ENCODE measurements at places on chromosomes 4 and X.

DNA sequence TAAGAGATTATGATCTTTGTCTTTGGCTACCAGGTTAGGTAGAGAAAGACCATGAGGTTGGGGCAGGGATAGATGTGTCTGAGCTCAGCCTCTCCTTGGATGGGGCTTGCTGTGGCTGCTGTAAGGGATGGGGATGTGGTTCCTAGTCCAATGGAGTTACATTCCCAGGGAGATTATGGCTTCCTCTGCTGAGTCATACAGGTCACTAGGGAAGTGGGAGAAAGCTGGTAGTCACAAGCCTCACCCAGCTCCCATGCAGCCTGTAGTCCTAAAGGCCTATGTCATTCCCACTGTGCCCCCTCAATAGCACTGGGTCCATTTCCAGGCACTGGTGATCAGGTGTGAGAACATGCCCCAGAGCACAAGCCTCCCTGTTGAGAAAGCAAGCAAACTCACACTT lies 70.6 kb upstream of the CENPE start:
- no peaks in the 10 kb centered on the region for H3K4me1 ChIP-seq
- no peaks in the 10 kb centered on the region for H3K27me3 ChIP-seq
- H3K27ac ChIP-seq, result no peak overlapping the region
- DNase-seq, result no peak
- no peak overlapping the region for H3K4me3 ChIP-seq

DNA sequence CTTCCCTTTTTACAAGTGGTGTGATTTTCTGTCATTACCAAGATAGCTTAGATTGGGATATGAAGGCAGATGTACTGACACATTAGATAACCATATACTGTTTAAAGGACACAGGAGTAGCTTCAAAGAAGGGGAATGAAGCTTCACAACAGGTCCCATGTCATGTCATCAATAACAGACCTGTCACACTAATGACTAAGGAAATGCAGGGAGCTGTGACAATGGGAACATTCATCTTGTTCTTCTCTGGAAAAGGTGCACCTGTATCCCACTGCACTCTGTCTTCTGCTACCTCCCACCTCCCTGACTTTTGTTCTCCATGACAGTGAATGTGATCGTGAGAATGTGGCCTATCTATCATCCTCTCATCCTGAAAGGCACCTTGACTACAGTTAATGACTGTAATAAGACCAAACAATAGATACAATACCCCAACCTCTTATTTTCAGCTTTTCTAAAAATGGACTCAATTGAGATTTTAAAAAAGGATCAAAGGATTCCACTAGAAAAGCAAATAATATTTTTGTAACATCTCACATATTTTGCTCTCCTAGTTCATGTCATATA lies 472.5 kb downstream of the STPG2 start:
- H3K4me1 ChIP-seq, result no peaks in the 10 kb centered on the region
- no peaks in the 10 kb centered on the region for H3K27me3 ChIP-seq
- no peak for DNase-seq
- H3K36me3 ChIP-seq, result no peaks in the 10 kb centered on the region

DNA sequence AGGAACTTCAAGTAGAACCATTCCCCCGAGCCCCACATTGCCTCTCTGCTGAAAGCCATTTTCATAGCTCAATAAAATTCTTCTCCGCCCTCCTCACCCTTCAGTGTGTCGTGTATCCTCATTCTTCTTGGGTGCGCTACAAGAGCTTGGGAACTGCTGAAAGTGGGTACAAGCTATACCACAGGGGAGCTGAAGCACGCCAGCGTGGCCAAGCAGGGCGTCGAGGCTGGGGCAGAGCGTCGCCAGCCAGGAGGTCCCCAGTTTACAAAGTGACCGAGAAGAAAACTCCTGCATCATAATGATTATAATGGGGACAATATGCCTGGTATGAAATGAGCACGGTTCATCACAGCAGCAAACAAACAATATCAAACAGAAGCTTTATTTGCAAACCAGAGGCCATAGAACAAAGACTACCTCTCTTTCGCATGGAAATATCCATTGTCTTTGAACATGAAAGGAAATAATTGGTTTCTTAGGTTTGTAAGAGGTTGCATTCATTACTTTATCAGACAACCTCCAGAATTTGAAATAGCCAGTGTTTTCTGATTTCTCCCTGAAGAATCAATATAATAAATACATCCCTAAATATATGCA lies 34.3 kb downstream of the RELL1 start:
- no peak overlapping the region for H3K4me3 ChIP-seq
- no peak overlapping the region for H3K27ac ChIP-seq
- no peak for DNase-seq
- H3K27me3 ChIP-seq, result no peaks in the 10 kb centered on the region
- H3K4me1 ChIP-seq, result no peaks in the 10 kb centered on the region

GRCh38 chr4:171448919-171449481 lies 364.2 kb upstream of the GALNTL6 start:
- H3K27me3 ChIP-seq, result no peaks in the 10 kb centered on the region
- H3K36me3 ChIP-seq, result no peaks in the 10 kb centered on the region
- no peak for DNase-seq
- H3K27ac ChIP-seq, result no peak overlapping the region
- no peak overlapping the region for H3K4me3 ChIP-seq

- no peak overlapping the region for H3K4me3 ChIP-seq
- H3K27ac ChIP-seq, result no peak overlapping the region
- H3K27me3 ChIP-seq, result no peaks in the 10 kb centered on the region
- no peaks in the 10 kb centered on the region for H3K4me1 ChIP-seq
Observed at GRCh38 chr4:54942721-54943120, 182.7 kb downstream of the KDR start.

DNA sequence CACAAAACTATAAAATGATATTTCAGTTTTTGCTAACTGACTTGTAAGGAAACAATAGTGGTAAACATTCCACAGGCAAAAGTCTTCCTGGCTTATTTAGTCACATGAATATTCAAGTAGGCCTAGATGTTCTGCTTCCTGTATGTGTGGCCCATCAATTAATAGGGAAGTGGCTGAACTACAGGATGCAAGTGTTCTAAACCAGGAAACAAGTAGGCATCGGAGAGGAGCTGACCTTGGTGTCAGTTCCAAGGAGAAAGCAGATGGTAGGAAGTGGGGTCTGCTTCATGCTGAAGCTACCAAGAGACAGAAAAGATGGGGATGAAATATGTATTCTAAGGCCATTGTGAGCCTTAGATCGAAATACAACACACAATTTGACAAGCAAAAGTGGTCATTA lies 149.7 kb downstream of the ANTXR2 start:
- H3K27ac ChIP-seq, result no peak overlapping the region

Data from right lobe of liver (tissue), 6 donors.